ENCODE measurements at places on chromosomes 11 and 22.
A peak's percentile ranks its signal among the peaks of the same experiment; 100 is the strongest.

GRCh38 chr11:131904756-131905155 is 534.3 kb downstream of the NTM start:
- DNase-seq, result no peak

GRCh38 chr11:2945031-2945756 is 16.0 kb upstream of the PHLDA2 start:
- peak; percentile 39 for DNase-seq

- DNase-seq, result no peak
Measured at GRCh38 chr11:94826415-94826814, 58.3 kb downstream of the AMOTL1 start.

GRCh38 chr11:121965330-121965729 is 150.7 kb downstream of the BLID start:
- DNase-seq, result no peak

DNA sequence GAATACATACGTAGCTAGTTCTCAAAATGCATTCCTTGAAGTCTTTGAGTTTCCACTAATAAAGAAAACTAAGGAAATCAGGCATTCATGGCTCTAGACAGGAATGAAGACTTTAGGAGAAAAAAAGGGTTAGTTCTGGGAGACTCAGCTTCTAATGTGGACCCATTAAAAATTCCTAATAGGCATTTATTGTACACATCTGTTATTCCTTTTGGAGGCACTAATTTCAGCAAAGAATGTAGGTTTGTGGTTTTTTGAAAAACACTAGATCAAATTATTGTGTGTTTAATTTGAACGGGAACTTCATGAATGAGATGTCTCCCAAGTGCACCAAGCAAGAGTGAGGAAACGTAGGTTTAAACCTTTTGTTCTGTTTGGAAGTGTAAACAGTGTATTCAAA is 42.7 kb downstream of the PARVA start:
- DNase-seq, result no peak

GRCh38 chr11:69297787-69298266 is 3.9 kb downstream of the MYEOV start:
- no peak for DNase-seq
